T-helper 1 cell (primary cell): ENCODE measurements at places on chromosomes 5 and 9.

GRCh38 chr5:107430071-107430625 lies 240.6 kb downstream of the EFNA5 start:
- no peak for DNase-seq

DNA sequence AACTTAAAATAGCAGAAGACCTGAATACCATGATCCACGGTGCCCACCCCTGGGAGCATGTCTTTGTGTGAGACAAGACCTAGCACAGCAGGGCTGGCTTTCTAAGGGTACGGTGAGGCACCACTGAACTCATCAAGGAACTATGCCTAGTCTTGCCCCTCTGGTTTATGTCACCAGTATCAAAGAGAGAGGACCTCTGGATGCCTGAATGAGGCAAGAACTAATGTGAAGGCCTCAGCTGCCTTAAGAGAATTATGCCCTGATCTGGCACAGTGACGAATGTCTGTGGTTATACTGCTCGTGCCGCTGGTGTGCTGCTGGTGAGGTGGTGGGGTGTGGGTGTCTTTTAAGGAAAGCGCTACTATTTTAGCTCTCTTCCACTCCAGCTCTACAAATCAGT lies 23.0 kb downstream of the NREP start:
- no peak for DNase-seq

- DNase-seq = no peak
These were observed 179.0 kb downstream of the MAN2A1 start for GRCh38 chr5:109868737-109869136.

DNA sequence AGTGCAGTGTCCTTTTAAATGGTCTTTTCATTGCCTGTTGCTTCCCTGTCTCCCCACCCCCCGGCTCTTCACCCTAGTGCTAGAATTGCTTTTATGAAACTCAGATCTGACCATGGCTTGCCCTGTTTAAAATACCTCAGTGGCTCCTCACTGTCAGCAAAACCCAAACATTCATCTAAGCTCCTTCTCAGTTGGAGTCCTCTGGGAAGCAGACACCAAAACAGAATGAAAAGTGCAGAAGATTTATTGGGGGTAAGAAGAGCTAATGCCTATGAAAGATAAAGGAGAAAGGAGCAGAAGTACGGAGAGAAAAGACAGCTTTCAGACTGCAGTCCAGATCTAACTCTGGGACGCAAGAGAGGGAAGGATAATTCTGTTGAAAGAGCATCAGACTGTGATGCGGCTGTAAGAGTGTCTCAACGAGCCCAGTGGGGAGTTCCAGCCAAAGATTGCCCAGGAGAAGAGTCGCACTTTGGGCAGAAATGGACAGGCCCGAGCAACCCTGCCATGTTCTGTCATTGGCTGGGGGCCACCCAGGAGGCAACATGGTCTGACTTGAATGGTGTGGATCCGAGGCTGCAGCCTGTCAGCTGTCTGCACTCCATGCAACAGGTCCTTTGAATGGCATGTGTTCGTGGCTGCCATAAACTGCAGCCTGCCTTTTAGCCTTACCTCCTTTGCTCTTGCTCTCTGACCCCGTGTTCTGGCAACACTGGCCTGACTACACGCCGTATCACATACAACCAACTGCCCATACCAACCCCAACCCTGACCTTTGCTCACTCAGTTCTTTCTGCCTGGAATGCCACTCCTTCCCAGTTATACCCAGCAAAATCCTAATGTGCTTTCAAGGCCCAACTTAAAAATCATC lies 55.9 kb downstream of the IRF1 start:
- DNase-seq = no peak

GRCh38 chr5:123610209-123610608 lies 98.2 kb downstream of the CSNK1G3 start:
- no peak for DNase-seq

- no peak for DNase-seq
These were observed 9.2 kb upstream of the SHROOM1 start for GRCh38 chr5:132839426-132840301.

DNA sequence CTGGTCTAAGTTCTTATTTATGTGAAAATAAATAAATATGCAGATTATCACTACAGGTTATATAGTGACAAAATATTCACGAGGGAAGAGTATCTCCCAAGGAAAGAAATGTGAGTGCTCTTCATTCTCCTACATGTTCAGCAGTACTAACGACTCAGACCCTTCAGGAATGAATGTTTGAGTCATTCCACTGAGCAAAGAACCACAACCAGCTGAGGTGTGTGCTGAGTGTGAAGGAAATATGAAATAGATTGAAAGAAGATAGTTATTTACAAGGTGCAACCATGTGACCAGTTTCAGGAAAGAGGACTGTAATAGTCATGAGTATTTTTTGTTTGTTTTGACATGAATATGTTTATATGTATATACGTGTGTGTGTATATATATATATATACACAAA lies 228.7 kb downstream of the TUSC1 start:
- no peak for DNase-seq

- no peak for DNase-seq
These were observed 30.4 kb downstream of the ELP1 start for GRCh38 chr9:108903420-108904103.

- peak; percentile 32 for DNase-seq
These were observed at the start of gene ADAMTSL2 for GRCh38 chr9:133534346-133535291. ADAMTSL2 (plus strand) TSS chr9:133534704; CDS start chr9:133536713, 2,009 bp downstream.

DNA sequence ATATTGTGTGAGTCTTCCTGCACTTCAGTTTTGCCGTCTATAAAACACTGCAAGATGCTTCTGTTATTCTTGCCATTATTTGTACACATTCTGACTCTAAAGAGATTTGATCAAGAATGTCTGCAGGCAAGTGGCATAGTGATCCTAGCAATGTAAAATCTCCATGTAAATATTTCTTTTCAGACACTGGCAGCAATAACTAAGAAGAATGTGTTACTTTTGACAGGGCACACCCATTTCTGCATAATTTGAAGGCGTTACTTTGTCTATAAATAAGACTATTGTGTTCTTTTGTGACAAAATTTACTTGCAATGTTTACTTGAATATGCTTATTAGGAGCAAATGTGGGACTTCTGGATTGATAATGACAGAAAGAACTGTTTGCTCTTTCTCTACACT lies 20.1 kb downstream of the RANBP3L start:
- DNase-seq = no peak

GRCh38 chr5:150853561-150853960 lies 7.2 kb downstream of the IRGM start:
- DNase-seq = no peak

DNA sequence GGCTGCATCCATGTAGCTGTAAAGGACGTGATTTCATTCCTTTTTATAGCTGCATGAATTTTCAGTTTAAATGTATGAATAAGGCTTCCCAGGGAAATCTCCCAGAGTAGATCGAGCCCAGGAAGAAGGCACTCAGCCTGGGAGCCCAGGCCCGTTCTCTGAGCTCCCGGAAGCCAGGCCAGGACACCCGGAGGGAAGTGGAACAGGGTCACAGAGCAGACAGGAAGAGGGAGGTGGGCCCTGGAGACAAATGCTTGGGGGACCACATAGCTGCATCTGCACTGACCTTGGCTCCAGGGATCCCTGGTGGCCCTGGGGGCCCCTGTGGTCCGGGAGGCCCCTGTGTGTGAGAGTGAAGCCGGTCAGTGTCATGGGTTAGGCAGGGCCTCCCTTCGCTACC lies 19.7 kb upstream of the PHYKPL start:
- DNase-seq = no peak

DNA sequence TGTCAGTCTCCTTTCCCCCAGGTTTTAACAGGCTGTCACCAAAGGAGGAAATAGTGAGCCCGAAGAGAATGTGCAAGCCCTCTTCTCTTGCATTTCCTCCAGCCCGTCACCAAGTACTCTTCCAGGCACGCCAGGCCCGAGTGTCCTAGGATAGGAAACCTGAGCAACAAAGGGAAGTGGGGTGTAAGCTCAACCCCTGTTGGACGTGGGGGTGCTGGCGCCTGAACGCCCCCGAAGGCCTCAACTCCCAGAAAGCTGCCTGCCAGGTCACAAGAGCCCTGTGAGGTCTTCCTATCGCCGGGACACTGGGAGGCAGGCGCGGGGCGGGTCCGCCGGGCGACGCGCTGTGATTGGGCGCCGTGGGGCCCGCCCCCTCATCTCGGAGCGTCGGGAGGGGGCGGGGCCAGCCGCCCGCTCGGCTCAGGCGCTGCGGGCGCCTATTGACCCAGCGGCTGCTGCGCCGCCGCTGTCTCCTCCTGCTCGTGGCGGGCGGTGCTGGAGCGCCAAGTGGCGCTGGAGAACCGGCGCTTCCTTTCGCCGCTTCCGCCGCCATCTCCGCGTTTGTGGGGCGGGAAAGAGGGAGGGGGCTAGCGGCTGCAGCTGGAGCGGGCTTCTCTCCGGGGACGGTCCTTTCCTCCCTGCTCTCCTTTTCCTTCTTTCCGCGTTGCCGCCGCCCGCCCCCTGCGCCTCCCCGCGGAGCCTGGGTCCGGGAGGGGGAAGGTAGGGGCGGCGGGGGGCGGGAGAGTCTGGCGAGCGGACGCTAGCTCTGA lies 572 bp upstream of the MAN2A1 start:
- DNase-seq = peak; percentile 69

- DNase-seq = no peak
These were observed 12.5 kb downstream of the TERT start for GRCh38 chr5:1282131-1282992.

GRCh38 chr9:80090317-80090716 lies 518.6 kb downstream of the TLE4 start:
- DNase-seq = no peak

DNA sequence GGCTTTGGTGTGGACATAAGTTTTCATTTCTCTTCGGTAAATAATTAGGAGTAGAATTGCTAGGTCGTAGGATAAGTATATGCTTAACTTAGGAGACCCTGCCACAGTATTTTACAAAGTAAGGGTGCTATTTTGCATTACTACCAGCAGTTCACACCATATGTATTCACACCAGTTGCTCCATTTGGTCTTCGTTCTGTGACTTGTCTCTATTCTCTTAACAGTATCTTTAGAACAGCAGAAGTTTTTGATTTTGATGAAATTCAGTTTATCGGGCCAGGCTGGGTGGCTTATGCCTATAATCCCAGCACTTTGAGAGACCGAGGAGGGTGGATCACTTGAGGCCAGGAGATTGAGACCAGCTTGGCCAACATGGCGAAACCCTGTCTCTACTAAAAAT lies 17.1 kb upstream of the ABL1 start:
- DNase-seq = no peak

DNA sequence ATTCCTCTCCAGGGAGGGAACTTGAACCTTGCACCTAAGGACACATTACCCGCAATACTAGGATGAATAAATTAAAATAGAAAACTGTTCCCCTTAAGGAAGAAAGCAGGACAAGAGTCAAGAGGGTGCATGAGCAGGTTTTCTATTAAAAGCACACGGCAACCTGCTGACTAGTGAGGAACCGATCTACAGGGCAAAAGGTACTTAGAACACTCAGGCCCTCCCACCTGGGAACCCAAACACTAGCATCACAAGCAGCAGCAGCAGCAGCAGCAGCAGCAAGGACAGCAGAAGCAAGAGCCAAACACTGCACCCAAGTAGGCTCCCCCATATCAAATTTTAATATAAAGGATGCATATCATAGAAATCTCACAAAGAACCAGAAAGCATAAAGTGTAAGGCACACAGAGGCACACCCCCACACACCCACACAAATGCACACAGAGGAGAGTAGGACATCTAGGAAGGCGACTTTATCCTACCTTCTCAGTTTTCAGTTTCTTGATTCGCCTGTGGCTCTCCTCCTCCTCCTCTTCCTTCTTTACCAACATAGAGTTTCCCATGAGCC lies 2.8 kb downstream of the ZNF608 start:
- DNase-seq = no peak

DNA sequence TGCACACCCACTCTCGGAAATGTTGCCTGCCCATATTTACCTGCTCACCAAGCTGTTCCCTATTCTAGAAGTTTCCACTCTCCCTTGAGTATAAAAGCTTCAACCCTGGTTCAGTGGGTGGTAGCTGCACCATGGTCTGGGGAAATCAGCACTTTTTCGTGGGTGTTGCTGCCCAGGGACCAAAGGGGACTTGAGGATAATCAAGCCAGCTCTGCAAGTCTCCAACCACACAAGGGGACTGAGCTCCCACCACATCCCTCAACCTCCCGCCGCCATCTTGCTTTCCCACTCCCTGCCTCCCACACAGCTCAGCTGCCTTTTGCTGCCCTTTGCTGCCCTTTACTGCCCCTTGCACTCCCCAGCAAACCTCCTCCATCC lies 210.0 kb downstream of the AUH start:
- no peak for DNase-seq

GRCh38 chr5:150157168-150157567 lies 1.5 kb upstream of the PDGFRB start:
- no peak for DNase-seq

DNA sequence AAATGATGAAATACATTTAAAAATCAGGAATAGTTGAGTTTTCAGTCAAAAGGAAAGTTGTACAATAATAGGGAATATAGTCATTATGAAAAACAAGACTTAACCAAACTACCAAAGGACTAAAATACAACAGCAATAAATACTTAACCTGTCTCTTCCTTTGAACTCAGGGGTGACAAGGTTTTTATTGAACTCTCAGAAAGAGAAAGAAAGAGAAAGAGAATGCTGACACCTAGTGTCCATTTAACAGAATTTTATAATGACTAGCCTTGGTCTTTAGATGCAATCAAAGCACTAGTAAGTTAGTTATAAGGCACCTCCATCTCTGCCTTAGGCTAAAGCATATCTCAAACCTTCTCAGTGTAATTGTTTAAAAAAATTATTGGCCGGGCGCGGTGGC lies 47.5 kb downstream of the UIMC1 start:
- no peak for DNase-seq

DNA sequence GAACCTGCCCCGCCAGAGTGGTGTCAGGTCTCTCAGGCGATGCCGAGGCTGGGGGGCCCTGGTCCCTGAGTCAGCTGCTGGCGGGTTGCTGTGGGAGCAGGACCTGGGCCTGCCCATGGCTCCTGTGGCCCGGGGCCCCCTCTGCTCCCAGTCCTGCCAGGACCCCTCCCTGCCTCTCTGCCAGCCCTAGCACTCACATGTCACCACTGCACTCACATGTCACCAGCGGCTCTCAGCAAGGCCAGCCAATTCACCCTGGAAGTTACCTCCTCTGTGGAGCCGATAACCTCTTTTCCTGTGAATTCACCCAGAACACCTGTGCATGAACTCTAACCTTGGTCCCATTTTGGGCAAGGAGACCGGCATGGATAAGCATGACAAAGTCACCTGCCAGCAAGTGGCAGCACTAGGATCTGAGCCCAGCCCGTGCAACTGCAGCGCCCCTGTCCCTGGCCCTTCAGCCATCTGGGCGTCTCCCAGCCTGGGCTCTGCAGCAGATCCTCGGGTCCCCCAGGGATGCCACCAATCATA lies 170.2 kb downstream of the GAPVD1 start:
- no peak for DNase-seq

DNA sequence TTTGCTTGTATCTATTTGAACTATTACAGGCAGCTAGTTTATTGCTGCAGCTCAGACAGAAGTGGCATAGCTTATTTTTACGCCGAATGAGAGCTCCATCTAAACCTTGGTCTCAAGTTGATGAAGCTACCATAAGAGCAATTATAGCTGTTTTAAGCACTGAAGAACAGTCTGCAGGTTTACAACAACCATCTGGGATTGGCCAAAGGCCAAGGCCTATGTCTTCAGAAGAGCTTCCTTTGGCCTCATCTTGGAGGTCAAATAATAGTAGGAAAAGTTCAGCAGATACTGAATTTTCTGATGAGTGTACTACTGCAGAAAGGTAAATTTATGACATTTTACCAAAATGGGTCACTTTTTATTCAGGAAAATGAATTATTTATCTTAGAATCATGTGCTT lies 67.9 kb downstream of the YTHDC2 start:
- no peak for DNase-seq

GRCh38 chr9:89939181-89939580 lies 334.4 kb downstream of the GADD45G start:
- no peak for DNase-seq
